ENCODE measurements at places on chromosomes 5 and 9. TPM values are rescaled to one million over a fixed set of nuclear protein-coding genes. Genes with fewer than 3 reads are reported as not detected.

DNA sequence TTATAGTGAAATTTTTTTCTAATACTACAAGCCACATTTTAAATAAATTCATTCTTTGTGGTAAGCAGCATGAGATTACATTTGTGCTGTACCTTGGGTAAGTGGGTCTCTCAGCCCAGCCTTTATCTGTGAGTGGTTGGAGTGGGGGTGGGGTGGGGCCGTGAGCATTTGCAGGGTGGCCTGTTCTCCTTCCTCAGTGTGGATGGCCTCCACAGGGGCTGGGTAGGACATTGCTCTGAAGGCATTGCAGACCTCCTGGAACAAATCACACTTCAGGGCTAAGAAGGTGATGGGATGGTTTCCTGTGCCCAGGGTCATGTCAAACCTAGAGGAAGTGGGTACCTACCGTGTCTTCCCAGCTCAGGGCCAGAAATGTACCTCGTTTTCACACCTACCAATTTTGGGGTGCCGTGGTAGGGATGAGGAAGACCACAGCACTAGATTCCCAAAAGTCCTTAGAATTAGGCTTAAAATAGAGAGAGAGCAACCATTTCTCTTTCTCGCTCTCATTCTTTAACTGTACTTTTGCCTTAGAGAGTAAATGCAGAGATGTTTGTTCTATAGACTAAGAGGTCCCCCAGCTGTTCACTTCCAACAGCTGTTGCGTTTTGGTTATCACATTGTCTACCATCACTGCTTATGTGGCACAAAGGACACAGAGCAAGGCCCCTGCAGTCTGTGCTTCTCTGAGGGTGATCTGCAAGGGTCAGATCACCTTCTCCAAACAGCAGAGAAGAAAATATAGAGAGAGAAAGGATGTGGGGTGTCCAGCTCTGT is 83.4 kb upstream of the CTSL start:
- no peak for DNase-seq

DNA sequence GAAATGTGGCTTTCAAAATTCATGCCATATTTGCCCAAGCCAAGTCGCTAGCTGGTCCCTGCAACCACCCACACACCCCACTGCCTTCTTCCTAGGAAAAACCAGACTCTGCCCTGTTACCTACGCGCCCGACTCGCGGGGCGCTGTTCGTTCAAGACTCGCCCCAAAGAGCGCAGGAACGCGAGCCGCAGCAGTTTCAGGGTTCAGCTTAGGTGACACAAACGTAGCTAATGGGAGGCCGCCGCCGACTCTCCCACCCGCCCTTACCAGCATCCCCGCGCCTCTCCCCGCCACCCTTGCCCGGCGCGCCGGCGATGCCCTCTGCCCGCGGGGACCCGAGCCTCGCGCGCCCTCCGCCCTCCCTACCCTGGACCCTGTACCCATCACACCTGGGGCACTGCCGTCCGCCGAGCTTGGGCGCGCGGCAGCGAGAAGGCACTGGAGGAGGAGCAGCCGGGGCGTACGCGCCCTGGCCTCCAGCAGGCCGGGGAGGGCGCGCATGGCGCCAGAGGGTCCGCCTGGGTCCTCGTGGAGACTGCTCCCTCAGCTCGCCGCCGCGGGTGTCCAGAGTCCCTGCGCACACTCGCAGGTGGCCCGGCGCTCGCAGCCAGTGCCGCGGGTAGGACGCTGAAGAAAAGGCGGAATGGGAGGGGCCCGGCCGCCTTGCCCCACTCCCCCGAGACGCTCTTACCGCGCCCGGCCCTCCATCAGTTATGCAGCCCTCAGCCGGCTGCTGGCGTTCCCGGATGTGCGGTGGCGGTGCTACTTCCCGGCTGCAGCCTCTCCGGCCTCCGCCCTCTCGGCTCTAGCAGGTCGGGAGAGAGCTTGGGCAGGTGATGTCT is at the start of gene EMB:
Gene EMB, minus strand, starts transcription at position 638 of the 842 bp plus-strand sequence. Its CDS starts 137 bp downstream, at position 501.
- DNase-seq: peak; percentile 73

APBA1 gene
- total RNA-seq: not detected

TXNDC8 gene
- not detected for total RNA-seq

DNA sequence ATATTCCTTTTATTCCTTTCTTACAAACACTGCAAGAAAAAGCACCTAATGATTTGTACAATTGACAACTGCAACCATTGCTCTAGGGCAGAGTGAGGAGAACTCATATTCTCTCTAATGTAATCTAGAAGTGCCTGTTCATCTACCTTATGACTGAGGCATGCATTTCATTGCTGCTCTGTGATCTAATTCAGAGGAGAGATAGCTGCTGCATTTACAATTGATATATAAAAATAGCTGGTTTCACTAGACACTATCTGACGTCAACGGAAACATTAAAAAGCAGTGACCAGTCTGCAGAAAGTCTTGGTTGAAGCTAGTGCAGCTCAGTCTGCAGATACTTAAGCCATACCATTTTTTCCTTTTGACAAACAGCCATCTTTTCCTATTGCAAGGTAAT is 72.8 kb upstream of the C6 start:
- DNase-seq: no peak

GRCh38 chr5:170745481-170746071 is 37.9 kb upstream of the GABRP start:
- no peak for DNase-seq

DNA sequence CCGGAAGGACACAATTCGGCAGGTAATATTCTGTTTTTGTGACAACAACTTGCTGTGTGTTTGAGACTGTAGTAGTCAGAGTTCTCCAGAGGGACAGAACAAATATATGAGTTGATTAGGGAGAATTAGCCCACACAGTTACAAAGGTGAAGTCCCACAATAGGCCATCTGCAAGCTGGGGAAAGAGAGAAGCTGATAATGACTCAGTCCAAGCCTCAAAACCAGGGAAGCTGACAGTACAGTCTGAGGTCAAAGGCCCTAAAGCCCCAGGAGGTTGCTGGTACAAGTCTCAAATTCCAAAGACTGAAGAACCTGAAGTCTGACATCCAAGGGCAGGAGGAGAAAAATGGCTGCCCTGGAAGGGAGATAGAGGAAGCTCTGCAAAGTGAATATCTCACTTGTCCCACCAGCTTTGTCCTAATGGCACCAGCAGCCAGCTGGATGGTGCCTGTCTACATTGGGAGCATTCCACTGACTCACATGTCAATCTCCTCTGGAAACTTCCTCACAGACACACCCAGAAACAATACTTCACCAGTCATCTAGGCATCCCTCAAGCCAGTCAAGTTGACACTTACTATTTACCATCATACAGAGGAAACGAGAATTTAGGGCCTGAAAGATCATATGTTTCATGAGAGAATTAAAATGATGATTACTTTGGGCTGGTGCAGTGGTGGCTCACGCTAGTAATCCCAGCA is 36.3 kb upstream of the CTXN3 start:
- DNase-seq: no peak

All from activated B cell treated with CpG ODN at 0.5 μM for 24 hours (primary cell).